ENCODE measurements at places on chromosomes 7 and 10.

- DNase-seq = no peak
Observed at GRCh38 chr7:82017334-82017943, 247.6 kb upstream of the HGF start.

DNA sequence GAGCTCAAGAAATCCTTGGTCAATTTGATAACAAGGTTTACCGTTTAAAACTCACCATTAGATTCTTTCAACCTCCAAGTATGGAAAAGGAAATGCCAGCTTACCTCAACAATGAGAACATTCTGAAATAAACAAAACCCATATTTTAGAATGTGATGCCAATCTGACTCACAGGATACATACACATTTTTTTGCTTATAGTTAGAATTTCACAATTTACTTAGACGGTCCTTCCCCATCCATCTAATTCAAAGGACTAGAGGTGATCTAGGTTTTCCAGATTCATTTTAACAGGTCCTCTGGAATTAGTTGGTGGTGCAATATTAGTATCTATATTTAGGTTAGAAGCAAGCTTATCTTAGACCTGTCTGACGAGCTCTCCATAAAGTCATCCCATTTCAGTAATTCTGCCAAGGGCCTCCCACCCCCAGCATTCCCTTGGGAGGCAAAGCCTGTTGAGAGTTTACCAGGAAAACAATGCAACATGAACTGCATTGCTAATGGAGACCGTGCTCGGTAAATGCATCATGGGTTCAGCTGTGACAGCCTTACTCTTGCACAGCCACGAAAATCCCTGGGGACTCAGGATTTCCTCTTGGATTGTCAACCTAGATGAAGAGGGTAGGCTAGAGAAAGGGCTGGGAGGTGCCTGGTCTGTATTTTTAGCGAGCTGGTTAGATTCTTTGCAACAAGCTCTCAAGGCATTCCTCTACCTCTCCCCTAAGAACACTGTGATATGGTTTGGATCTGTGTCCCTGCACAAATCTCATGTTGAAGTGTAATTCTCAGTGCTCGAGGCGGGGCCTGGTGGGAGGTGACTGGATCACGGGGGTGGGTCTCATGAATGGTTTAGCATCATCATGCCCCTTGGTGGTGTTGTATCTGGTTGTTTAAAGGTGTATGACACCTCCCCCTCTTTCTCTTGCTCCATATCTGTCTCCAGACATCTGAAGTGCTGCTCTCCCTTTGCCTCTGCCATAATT lies 93.8 kb downstream of the PRTFDC1 start:
- DNase-seq = no peak

- no peak for DNase-seq
Observed at GRCh38 chr10:50550291-50550839, 73.4 kb downstream of the SGMS1 start.

DNA sequence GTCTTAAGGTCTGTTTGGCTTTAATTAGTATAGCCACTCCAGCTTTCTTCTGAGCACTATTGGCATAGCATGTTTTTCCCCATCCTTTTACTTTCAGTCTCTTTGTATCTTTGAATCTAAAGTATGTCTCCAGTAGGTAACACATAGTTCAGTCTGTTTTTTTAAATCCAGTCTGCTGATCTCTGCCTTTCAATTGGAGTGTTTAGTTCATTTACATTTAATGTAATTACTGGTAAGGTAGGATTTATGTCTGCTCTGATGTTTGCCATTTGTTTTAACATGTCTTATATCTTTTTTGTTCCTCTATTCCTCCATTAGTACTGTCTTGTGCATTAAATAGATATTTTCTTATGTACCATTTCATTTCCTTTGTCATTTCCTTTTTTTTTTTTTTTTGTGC lies 72.5 kb downstream of the EXOC6 start:
- no peak for DNase-seq

DNA sequence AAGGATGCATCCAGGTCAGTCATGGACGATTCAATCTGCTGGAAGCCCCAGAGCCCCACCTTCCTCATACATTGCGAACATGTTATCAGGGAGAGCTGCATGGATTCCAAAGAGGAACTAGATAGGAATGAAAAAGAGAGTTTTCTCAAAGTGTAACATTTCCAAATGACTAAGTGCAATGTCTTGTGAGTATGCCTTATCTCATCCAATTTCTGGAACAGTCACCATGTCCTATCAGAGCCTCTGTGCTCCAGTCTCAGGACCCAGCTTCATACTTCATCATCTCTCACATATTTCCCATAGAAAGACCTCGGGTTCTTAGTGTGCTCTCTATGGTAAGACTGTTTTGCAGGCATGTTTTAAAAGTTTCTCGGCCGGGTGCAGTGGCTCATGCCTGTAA lies 26.8 kb downstream of the ZC3HC1 start:
- DNase-seq = no peak

All from iPS DF 6.9 (cell line).